ENCODE measurements at places on chromosomes 7 and 10.
A peak's percentile ranks its signal among the peaks of the same experiment; 100 is the strongest.

DNA sequence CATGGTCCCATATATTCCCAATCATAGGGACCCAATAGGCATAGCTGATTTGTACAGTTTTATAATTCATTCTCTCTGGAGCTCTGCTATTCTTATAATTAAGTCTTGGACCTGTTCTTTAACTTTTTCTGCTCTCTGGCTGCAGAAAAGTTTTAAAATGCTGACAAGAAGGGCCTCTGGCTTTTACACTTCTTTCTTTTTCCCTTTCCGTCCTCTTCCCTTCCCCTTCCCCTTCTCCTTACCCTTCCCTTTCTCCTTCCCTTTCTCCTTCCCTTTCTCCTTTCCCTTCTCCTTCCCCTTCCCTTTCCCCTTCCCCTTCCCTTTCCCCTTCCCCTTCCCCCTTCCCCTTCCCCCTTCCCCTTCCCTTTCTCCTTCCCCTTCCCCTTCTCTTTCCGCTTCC is 101.3 kb upstream of the TPK1 start:
- DNase-seq, result no peak

DNA sequence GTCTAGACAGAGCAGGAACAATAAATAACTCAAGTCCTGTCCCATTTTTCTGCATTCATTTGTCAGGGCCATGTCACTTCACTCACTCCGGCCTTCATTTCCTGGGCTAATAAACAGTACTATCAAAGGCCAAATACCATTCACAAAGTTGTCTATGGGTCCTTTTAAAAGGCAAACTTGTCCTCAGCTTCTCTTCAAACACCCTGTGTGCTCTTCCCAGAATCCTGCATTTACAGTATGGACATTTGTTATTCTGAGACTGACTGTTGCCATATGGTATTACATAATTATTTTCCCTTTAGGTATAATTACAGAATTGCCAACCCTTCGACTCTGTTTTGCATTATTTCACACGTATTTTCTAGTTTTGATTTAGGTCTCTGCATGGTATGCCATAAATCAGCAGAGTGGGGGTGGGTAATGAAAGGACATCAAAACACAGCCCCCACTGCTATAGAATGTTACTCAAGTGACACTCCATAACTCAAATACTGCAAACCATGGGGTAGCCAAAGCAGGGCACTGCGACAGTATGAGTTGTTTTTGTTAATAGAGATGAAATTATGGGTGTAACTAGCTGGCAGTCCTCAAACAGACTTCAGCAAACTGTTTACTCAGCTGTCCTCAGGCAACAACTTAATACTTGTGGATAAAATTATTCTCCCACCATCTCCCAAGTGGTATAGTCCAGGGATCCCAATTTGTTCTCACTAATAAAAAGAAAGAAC is 183.7 kb downstream of the TRIL start:
- DNase-seq, result no peak

DNA sequence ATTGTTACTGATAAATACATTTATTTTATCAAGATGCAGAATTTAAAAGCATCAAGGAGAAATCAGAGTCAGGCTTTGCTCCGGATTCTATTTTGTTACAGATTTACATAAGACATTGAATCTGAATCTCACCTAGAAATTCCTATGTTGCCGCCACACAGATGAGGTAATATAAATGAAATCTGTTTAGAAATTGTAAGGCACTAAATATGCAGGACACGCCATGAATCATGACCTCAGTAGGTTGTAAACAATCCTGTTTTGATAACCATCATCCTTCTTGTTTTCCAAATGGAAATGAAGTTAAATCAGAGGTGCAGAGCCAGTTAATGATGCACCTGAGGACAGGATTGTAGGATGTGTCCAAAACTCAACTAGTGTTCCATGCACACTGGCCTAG is 778.0 kb downstream of the MAGI2 start:
- no peak for DNase-seq

- no peak for DNase-seq
Measured at GRCh38 chr10:60257767-60258428, 131.8 kb downstream of the ANK3 start.

DNA sequence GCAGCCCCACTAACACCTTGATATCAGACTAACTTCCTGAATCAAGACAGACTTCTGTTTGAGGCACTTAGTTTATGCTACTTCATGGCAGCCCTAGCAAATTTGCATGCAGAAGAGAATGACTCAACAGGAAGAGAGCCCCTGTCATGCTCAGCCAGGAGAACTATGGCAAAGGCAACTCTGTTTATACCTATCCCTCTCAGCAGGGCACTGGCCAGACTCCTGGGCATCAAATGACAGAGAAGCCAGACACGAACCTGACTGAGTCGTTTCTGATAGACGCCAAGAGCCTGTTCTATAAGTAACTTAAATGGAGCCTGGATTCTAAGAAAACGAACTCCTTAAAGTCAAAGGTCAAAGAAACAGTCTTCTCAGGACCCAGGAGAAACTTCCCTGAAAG is 50.9 kb upstream of the UNC5B start:
- DNase-seq, result no peak

- no peak for DNase-seq
Measured at GRCh38 chr7:4895766-4896165, 12.2 kb upstream of the RADIL start.

DNA sequence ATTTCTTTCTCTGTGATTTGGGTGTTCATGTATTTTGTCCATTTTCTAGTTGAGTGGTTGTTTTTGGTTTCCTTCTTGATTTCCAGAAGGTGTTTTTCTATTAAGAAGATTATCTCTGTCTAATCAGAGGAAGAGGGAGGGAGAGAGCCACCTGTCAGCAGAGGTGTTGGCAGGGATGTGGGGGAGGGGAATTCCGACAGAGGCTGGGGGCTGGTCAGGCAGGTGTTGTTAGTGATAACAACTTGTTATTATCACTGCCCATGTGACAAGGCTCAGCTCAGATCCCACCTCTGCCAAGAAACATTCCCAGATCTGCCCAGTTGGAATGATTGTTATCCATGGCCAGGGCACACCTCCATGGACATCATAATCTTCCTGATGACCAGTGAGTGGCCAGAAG is 293.4 kb downstream of the GFRA1 start:
- no peak for DNase-seq

- DNase-seq, result no peak
Measured at GRCh38 chr10:112562122-112562521, 115.1 kb downstream of the VTI1A start.

DNA sequence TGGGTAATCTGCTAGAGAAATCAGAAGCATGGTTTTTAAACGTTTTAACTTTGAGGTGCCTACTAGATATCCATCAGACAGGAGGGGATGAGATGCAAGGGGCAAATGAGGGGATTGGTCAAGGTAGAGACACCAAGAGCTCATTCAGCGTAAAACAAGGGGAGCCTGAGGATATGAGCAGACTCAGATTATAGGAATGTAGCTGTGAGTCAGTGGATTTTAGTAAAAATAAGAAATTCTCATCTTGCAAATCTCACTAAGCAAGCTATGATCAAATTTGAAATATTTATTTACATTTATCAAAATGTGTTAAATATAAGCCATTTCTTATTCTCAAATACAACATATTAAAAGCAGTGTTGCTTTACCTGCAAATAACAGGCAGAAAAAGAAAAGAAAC is 21.4 kb upstream of the TFEC start:
- no peak for DNase-seq

GRCh38 chr7:19617901-19618300 is 90.9 kb downstream of the POLR1F start:
- DNase-seq, result no peak

DNA sequence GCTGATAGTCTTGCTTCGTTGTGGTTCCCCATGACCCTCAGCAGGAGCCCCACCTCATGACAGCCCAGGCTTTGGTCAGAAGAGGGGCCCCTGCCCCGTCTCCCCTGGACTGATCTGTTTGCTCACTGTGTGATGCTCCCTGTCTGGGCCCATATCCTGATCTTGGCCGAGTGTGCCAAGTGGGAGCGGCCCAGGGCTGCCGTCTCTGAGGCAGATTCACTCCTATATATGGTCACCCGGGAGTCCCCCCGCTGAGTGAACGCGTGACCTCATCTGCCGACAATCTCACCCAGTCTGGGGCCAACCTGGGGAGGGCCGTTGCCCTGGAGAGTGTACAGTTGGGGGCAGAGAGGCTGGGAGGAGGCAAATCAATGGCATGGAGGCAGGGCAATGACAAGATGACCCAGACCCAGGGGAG is 34.5 kb downstream of the PPIF start:
- DNase-seq, result peak; percentile 10

Data from GM10248 (cell line).